ENCODE measurements at places on chromosomes 1 and 21. TPM values are rescaled to one million over a fixed set of nuclear protein-coding genes. Genes with fewer than 3 reads are reported as not detected.

DNA sequence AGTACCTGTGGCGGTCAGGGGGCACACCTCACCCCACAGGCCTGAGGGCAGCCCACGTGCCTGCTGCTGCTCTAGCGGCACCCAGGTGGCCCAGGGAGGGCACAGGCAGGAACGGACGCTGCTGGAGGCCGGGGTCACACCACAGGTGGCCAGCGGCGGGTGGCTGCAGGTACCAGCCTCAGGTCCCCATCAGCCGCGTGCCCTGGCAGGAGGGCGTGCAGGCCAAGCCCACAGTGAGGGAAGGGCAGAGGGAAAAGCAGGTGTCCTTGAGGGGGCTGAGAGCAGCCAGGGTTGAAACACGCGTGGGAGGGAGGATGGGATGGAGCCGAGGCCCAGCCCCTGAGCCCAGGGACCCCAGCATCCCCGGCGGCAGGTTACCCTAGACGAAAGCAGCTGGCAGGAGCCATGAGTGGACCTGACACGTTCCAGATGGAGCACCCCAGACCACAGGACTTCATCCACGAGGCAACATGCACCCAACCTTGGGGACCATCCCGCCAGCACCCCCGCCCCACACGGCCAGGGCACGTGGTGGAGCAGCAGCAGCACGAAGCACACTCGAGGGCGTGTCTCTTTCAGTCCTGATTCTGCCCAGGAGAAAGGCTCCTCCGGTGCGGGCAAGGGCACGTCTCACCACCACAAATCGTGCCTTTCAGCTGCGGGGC is 3.7 kb downstream of the SLC19A1 start:
- no peak overlapping the region for H3K4me3 ChIP-seq
- H3K27me3 ChIP-seq = peaks cover 6% of the 10 kb centered on the region
- H3K36me3 ChIP-seq = peaks cover 3% of the 10 kb centered on the region
- peaks cover 5% of the 10 kb centered on the region for H3K4me1 ChIP-seq
- H3K27ac ChIP-seq = no peak overlapping the region

GRCh38 chr1:219223496-219223895 is 49.8 kb downstream of the LYPLAL1 start:
- H3K4me1 ChIP-seq = no peaks in the 10 kb centered on the region
- no peak overlapping the region for H3K27ac ChIP-seq
- peaks cover 1% of the 10 kb centered on the region for H3K27me3 ChIP-seq
- H3K4me3 ChIP-seq = no peak overlapping the region
- H3K36me3 ChIP-seq = no peaks in the 10 kb centered on the region
- DNase-seq = no peak

DNA sequence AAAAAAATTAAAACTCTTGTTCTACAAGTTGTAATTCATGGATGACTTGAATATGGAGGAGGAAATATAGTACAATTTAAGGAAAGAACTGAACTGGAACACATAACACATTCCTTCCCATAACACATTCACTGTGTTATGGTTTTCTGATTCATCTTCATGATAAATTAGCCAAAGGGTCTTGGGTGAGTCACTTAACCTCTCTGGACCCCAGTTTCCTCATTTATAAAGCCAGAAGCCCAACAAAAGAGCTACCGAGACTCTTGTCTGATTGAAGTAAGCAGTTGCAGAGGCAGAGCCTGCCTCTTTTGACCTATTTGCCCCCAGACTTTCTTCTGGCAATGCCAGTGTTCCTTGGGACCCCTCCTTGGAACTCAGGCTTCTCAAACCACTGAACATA is 161.9 kb upstream of the KCTD3 start:
- H3K27ac ChIP-seq = no peak overlapping the region
- H3K4me1 ChIP-seq = peaks cover 3% of the 10 kb centered on the region
- H3K4me3 ChIP-seq = no peak overlapping the region
- no peak for DNase-seq

- H3K4me1 ChIP-seq = no peaks in the 10 kb centered on the region
- peaks cover 8% of the 10 kb centered on the region for H3K36me3 ChIP-seq
- H3K27ac ChIP-seq = no peak overlapping the region
- H3K4me3 ChIP-seq = no peak overlapping the region
- DNase-seq = no peak
These were observed 34.4 kb downstream of the INKA2 start for GRCh38 chr1:111704776-111705175.

TTLL7 gene
- 2.7 TPM for total RNA-seq

DNA sequence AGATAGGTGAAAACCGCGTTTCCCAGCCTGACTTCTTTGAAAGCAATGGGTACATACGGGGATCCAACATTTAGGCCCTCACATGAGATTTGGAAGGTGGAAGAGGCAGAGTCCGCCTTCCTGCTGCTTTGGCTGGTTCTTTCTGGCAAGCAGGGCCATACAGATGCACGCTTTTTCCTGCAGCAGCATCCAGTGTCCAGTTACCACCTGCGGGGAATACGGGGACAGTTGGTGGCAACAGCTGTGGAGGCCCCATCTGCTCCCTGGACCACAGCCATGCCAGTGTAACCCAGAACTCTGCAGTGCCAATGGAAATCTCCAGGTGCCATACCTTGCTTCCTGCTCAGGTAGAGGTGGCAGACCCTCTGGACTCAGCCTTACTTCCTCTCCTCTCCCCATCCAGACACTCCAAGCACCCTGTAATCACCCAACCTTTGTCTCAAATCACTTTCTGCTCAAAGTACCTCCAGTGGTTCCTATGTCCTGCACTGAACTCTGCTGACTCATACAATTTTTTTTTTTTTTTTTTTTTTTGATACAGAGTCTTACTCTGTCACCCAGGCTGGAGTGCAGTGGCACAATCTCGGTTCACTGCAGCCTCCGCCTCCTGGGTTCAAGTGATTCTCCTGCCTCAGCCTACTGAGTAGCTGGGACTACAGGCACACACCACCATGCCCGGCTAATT is 68.3 kb downstream of the SLC16A1 start:
- no peak overlapping the region for H3K27ac ChIP-seq
- peaks cover 2% of the 10 kb centered on the region for H3K4me1 ChIP-seq
- no peak for DNase-seq
- no peak overlapping the region for H3K4me3 ChIP-seq
- peaks cover 2% of the 10 kb centered on the region for H3K27me3 ChIP-seq

GRCh38 chr1:203124546-203125317 is 2.8 kb upstream of the ADORA1 start:
- no peak overlapping the region for H3K27ac ChIP-seq
- no peak for DNase-seq
- no peak overlapping the region for H3K4me3 ChIP-seq
- peaks cover 69% of the 10 kb centered on the region for H3K4me1 ChIP-seq

CATSPERE gene
- total RNA-seq = 1.1 TPM

PDE4B gene
- 45.6 TPM for total RNA-seq

MROH9 gene
- not detected for total RNA-seq

- no peak overlapping the region for H3K4me3 ChIP-seq
- peaks cover 38% of the 10 kb centered on the region for H3K4me1 ChIP-seq
- H3K27ac ChIP-seq = no peak overlapping the region
These were observed 56.8 kb downstream of the GLIS1 start for GRCh38 chr1:53681977-53682685.

- H3K36me3 ChIP-seq = peaks cover 52% of the 10 kb centered on the region
- H3K27ac ChIP-seq = no peak overlapping the region
- peaks cover 2% of the 10 kb centered on the region for H3K27me3 ChIP-seq
- no peaks in the 10 kb centered on the region for H3K4me1 ChIP-seq
- H3K4me3 ChIP-seq = no peak overlapping the region
- DNase-seq = no peak
These were observed 11.4 kb upstream of the ATP13A2 start for GRCh38 chr1:17023102-17023501.

- peaks cover 17% of the 10 kb centered on the region for H3K4me1 ChIP-seq
- H3K4me3 ChIP-seq = peak overlapping the region; percentile 13
- H3K36me3 ChIP-seq = no peaks in the 10 kb centered on the region
- peaks cover 10% of the 10 kb centered on the region for H3K27me3 ChIP-seq
- H3K27ac ChIP-seq = no peak overlapping the region
These were observed 31.3 kb downstream of the SLC1A7 start for GRCh38 chr1:53111073-53111556.

OR6P1 gene
- not detected for total RNA-seq

DNA sequence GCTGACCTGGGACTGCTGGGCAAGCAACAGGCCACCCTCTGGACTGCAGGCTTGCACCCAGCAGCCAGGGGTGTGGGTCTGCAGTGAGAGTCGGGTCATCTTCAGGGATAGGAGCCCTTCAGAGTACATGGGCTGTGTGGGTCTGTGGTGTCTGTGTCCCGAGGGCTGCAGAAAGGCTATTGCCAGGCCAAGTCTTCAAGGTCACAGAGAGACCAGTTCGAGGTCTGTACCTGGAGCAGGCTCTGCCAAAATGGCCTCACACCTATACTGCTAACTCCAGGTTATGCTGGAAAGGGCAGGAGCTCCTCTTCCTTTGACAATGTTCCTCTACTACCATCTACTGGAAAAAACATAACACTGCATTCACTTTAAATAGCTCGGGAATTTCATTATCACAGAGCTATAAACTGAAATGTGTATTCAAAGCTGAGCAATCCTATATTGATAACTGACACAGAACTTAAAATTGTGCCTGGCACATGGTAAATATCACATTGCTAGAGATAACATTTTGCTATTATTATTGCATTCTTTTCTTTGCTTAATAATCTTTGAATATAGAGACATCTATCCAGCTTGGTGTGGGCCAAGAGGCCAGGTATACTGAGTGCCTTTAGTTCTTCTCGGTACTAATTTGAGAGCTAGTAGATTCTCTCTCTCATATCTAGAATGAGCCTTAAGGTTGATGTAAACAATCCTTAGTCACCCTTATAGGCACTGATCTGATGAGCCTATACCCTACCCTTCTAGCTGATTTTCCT is 6.9 kb upstream of the DNAH14 start:
- DNase-seq = peak; percentile 7
- no peaks in the 10 kb centered on the region for H3K4me1 ChIP-seq
- no peaks in the 10 kb centered on the region for H3K27me3 ChIP-seq
- no peak overlapping the region for H3K4me3 ChIP-seq
- no peaks in the 10 kb centered on the region for H3K36me3 ChIP-seq
- no peak overlapping the region for H3K27ac ChIP-seq

TPTE gene
- total RNA-seq = not detected

- no peak for DNase-seq
- peaks cover 10% of the 10 kb centered on the region for H3K4me1 ChIP-seq
- no peak overlapping the region for H3K27ac ChIP-seq
- no peaks in the 10 kb centered on the region for H3K27me3 ChIP-seq
These were observed 183.6 kb downstream of the SEC16B start for GRCh38 chr1:177786176-177786745.

NCF2 gene
- 0.67 TPM for total RNA-seq

ALX3 gene
- not detected for total RNA-seq

DNA sequence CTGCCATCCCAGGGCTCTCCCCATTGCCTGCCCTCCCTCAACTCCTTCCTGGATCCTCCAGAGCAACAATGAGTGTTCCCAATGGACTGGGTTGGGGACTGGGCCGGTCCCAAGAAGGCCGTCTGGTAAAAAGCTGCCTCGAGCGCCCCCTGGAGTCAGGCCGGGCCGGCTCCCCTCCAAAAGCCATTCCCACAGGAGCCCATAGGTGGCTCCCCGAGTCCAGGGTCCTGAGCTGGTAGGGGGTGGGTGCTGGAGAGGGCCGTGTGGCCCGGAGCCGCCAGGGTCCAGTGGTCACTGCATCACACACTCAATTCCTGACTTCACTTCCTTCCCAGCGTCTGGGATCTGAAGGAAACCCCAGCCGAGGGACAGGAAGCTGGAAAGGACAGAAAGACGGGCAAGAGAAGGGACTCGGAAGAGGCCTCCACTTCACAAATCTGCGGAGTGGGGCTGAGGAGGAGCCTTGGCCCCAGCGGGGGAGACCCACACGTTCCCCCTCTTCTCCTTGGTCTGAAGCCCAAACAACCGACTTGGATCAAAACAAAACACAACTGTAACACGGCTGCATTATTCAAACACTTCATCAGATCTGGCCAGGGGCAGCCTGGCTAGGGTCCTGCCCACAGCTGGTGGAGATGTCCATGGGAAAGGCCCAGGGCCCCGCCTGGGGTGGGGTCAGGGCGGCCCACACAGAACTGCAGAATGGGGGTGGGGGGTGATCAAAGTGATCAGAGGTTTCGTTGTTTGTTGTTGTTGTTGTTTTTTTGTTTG is 10.9 kb upstream of the ALDH4A1 start:
- peak; percentile 93 for DNase-seq
- H3K4me1 ChIP-seq = peaks cover 38% of the 10 kb centered on the region
- H3K27me3 ChIP-seq = peaks cover 3% of the 10 kb centered on the region
- peaks cover 15% of the 10 kb centered on the region for H3K36me3 ChIP-seq
- H3K4me3 ChIP-seq = peak overlapping the region; percentile 56

DNA sequence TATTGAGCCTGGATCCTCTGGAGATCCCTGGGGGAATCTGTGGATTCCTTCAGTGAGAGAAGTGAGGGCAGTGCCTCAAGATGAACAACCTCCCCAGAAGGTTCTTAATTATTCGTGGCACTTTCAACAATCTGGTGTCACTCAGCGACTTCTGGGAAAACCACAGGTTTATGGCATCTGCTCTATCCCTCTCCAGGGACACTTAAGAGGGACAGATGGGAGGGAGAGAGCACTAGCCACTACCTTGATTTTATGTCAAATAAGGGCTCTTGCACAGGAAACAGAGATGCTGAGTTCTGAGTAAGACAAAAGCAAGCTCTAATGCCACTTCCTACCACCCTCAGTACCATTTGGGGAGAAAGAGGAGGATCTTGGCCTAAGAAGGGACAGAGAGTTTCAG is 21.2 kb upstream of the CHI3L1 start:
- H3K27me3 ChIP-seq = peaks cover 2% of the 10 kb centered on the region
- no peak for DNase-seq
- no peak overlapping the region for H3K4me3 ChIP-seq

GRCh38 chr1:116012716-116013115 is 36.4 kb downstream of the SLC22A15 start:
- DNase-seq = no peak
- H3K36me3 ChIP-seq = peaks cover 17% of the 10 kb centered on the region
- no peak overlapping the region for H3K4me3 ChIP-seq
- H3K27me3 ChIP-seq = peaks cover 3% of the 10 kb centered on the region
- no peak overlapping the region for H3K27ac ChIP-seq
- no peaks in the 10 kb centered on the region for H3K4me1 ChIP-seq

DNA sequence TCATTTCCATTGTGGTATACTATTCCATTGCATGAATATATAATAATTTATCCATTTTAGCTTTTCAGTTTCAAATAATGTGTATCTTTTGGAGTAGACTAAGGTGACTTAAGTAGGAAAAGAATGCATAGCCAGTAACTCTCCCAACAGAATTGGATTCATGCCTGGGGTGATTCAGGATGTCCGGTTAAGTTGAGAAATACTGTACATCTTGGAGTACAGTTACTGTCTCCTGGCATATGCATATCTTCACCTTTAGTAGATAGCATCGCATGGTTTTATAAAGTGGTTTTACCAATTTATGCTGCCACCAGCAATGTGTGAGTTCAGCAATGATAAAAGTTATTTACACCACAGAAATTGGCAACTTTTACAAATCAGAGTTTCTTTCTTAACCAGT is 18.6 kb upstream of the SLC6A9 start:
- peaks cover 2% of the 10 kb centered on the region for H3K27me3 ChIP-seq
- H3K4me3 ChIP-seq = no peak overlapping the region
- H3K27ac ChIP-seq = no peak overlapping the region
- H3K36me3 ChIP-seq = no peaks in the 10 kb centered on the region

DNA sequence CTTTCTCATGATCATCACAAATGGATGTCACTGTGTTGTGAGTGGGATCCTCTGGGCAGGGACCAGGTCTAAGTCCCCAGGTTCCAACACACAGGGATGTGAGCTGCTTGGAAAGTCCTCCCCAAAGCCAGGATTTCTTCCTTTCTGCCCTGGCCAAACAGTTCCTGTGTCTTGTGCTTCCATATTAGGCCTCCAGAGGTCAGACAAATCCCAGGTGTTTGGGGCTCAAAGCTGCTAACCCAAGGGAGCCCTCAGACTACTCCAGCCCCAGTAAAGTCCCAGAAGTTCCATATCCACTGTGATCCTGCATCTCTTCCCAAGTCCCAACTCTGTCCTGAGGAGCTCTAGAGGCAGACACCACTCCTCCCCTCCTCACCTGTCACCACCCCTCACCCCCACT is 27.7 kb upstream of the MAGOH start:
- DNase-seq = peak; percentile 20
- H3K27ac ChIP-seq = no peak overlapping the region
- H3K4me3 ChIP-seq = no peak overlapping the region
- H3K27me3 ChIP-seq = peaks cover 6% of the 10 kb centered on the region
- peaks cover 8% of the 10 kb centered on the region for H3K4me1 ChIP-seq

FAM78B gene
- 1.3 TPM for total RNA-seq

All from endothelial cell (in vitro differentiated cells).